ENCODE measurements at places on chromosomes 2 and 18.

DNA sequence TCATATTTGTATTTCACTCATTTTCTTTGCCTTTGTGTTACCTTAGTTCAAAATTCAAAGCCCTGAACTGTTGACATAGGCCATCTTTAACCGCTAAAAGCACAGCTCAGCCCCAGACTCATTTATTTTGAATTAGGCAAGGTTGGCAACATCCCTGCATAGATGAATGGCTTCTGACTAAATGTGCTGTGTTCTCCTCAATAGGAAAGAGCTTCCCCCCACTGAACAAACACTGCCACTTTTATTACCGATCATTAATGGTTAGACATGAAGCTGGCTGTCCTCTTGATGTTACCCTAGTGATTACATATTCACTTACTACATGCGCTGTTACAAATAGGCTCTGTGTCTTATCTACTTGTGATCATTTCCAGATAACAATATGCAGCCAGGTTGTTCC lies 170.7 kb downstream of the ADCYAP1 start:
- no peak for DNase-seq

DNA sequence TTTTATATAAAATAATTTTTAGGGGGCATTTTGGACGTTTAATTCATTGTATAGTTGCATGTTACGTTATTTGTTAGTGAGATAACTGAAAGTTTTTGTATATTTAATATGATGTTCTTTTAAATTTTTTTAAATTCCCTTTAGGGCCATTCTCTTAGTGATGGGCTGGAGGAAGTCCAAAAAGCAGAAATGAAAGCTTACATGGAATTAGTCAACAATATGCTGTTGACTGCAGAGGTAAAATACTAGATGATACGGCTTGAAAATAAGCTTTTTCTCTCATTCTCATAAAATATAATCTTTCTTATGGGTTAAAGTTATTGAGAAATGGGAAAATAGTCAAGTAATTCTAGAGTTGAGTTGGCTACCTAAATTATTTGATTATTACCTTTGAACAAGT lies 58.9 kb downstream of the MTX2 start:
- no peak for DNase-seq

- DNase-seq = no peak
Observed at GRCh38 chr2:222180619-222181018, 118.2 kb downstream of the PAX3 start.

- no peak for DNase-seq
Observed at GRCh38 chr2:68696554-68696953, 38.1 kb upstream of the ARHGAP25 start.

GRCh38 chr2:128306081-128306930 lies 12.4 kb downstream of the HS6ST1 start:
- peak; percentile 88 for DNase-seq

DNA sequence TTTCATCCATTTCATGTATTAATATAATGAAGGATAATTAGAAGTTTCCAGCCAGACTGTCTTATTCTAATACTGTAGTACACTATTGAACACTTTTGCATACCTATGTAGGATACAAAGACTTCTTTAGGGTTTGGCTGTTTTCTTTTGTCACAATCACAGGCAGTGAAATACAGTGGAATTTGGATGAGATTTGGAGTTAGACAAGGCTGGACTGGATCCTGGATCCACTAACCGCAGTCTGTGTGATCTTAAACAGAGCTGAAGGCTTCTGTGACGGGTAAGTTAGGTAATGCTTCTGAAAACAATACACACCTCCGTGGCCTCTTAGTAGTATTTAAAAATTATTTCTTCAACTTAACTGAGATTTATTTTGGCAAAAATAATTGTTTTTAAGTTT lies 1128.6 kb upstream of the CDH2 start:
- DNase-seq = no peak

- DNase-seq = no peak
Observed at GRCh38 chr18:13811993-13812392, 12.0 kb upstream of the MC5R start.

- DNase-seq = no peak
Observed at GRCh38 chr18:1846640-1847039, 724.7 kb downstream of the METTL4 start.

DNA sequence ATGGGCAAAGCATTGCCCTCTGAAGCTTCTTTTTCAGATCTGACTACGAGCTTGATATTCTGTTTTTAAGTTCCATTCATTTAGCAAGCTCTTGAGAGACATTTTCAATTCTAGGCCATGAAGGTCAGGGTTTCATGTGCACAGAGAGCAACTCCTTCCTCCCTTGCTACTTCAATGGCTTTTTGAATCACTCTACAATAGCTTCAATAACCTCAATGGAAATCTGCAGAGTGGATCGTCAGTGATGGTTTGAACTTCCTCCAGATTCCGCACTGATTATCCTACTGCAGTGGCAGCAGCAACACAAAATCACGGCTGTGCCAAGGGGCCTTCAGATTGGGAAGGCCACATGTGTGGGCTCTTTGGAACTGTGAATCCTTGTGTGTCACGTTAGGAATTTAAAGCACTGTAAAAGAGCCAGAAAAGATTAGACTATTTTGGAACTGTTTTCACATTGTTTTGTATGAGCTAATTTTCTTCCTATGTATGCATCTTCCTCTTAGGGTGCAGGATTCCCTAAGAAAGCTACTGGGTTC lies 88.4 kb upstream of the MGAT4A start:
- no peak for DNase-seq

DNA sequence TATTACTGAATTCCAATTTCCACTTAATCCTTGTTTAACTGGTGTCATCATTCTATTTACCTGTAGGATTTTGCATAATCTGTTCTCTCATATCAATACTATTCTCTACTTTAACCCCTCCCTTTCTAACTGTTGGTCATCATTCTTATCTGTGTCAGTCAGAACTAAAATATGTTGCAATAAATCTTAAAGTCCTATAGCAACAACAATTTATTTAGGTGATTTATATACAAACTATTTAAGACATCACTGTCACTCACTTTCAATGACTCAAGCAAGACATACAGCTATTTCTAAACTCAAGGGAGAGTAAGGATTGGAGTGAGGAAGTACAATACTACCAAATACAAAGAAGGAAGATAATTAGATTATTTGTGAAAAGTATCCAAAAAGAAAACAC lies 740.4 kb downstream of the DSC3 start:
- DNase-seq = no peak

DNA sequence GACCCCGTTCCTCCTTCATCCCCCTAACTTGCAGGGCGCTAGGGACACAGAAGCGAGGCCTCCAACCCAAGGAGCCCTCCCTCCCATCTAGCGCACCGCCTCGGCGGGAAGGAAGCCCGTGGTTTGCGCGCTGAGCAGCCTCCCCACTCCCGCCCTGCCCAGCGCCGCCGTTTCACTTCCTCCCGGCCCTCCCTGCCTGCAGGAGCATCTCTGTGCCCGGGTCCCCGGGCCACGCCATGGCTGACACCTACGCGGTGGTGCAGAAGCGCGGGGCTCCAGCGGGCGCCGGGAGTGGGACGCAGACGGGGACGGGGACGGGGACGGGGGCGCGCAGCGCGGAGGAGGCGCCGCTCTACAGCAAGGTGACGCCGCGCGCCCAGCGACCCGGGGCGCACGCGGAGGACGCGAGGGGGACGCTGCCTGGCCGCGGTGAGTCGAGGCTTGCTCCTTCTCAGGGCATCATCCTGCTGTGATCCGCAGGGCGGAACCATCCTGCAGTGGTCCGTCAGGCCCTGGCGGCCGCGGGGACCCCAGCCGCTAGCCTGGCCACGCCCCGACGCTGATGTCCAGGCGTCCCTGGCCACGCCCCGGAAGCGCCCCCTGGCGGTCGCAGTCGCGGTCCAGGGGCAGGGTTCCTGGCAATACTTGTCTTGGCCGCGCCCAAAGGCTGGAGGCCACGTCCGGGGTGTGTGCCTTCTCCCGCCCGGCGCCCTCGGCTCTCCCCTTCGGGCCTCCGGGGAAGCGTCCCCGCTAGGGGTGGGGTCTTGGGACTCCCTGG lies 16.4 kb downstream of the PTPN18 start:
- peak; percentile 59 for DNase-seq

DNA sequence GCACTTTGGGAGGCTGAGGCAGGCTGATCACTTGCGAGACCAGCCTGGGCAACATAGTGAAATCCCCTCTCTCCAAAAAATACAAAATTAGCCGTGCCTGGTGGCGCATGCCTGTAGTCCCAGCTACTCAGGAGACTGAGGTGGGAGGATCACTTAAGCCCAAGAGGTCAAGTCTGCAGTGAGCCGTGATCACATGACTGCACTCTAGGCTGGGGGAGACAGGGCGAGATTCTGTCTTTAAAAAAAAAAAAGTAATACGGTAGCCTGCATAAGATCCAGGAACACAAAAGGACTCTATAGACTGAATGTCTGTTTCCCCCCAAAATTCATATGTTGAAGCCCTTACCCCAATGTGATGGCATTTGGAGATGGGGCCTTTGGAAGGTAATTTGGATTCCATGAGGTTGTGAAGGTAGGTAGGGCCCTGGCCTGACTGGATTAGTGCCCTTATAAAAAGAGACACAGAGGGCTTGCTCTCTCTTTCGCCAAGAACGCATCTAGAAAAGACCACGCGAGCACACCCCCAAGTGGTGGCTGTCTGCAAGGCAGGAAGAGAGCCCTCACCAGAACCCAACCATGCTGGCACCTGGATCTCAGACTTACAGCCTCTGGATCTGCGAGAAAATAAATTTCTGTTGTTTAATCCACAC lies 17.0 kb downstream of the MBOAT2 start:
- DNase-seq = no peak

DNA sequence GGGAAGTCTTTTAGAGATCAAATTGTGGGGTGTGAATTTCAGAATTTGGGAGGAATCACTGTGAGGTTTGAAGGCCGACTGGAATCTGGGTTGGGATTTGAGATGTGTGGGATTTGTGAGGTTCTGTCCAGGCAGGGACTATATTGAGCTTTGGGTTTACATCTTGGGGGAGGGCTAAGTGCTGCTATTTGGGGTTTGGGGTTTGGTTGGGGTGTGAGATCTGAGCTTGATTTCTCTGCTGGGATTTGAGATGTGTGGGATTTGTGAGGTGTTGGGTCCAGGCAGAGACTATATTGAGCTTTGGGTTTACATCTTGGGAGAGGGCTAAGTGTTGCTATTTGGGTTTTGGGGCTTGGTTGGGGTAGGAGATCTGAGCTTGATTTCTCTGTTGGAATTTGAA lies 864 bp downstream of the GMPPA start:
- no peak for DNase-seq

DNA sequence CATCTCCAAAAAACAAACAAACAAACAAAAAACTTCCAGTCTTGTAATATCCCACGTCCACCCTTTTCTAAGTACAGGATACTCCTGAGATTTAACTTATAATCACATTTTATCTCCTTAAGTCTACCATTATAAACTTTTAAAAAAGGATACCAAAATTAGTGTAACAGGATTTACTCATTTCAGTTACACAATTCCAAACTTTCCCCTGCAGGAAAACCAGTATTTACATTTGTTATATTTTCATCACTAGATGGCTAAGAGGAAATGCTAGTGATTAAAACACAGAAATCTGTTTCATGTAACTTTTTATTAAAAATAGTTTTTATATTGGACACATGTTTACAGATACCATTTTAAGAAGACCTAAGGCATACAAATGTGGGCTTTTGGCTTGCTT lies 27.5 kb downstream of the CFAP36 start:
- DNase-seq = no peak

DNA sequence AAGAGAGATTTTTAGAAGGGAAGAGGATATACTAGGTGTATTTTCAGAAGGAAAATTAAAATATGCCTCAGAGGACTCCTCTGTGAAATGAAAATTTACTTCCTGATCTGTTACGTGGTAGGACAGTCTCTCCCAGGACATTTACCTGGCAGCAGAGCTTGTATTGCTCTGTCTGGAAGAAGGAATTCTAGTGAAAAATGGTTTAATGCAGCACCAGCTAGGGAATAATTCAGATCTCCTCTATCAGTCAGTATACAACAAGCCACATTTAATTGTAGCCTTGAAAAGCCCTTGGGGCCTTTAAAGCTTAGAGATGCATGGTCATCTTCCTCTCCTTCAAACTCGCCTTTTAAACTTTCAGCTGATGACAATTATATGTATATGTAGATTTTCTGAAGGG lies 49.6 kb downstream of the PIK3C3 start:
- no peak for DNase-seq

DNA sequence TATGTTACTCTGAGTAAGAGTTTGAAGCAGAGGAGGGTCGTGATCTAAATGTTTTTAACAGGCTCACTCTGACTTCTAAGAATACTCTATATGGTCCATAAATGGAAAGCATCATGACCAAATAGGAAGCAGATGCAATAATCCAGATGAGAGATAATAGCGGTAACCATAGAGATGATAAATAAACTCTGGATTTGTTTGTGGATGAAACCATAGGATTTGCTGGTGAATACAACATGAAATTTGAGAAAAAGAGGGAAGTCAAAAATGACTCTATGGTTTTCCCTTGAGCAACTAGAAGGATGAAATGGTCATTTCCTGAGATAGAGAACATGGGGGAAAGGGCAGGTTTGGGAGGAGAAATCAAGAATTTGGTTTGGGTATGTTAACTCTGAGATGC lies 3.9 kb downstream of the HEATR5B start:
- no peak for DNase-seq

GRCh38 chr2:157443795-157444640 lies at the start of gene CYTIP:
Gene CYTIP (minus strand): TSS chr2:157444089. CDS start chr2:157444020, 69 bp downstream.
- no peak for DNase-seq

Measured in breast epithelium (tissue), 4 donors.